CD4-positive, alpha-beta T cell treated with Interleukin-10 for 1 hour (primary cell): ENCODE measurements at places on chromosomes 4 and X.

- DNase-seq = no peak
These were observed 3.2 kb downstream of the TDO2 start for GRCh38 chr4:155906554-155907247.

DNA sequence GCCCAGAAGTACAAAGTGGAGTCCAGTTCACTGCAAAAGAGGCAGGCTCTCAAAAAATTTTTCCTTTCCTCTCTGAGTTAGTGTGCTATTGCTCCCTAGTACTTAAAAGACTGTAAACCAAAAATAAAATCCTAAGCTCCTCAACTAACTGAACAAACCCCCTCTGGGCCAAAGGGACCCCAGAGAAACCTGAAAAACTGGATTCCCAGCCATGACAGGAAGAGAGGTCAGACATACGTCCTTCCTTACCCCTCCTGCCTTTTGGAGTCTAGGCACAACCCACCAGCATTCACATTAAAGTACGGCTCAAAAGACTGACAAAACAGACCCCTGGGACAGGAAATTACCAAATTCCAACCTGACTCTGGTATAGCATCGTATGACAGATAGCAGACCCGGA, 957.9 kb upstream of the PRKX start:
- no peak for DNase-seq

DNA sequence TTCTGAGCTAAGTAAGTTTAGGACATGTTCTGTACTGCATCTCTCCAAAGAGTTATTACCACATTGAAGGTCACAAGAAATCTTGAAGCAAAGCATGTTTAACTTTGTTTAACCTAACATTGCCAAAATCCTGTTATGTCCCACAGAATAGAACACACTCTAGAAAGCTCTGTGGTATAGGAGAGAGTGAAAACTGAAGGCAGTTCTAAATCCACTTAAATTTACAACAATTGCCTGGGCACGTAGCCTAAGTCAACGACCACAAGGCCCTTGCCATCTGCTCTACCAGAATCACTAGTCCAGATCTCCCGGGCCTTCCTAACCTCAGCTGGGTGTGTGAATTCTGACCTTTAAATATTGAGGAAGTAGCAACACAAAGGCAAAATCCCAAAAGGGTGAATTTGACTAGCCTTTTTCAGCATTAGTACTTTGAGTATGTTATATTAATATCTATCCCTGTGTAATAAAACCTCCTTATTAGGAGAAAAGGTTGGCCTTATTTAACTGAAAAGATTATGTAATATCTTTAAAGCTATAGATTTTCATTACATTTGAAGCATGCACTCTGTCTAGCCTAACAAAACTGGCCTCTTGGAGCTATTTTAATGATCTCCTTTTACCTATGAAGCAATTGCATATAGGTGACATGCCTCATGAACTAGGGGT, 4.5 kb upstream of the MAML3 start:
- no peak for DNase-seq

- no peak for DNase-seq
These were observed 186.3 kb upstream of the FGF13 start for GRCh38 chrX:138897621-138898492.

DNA sequence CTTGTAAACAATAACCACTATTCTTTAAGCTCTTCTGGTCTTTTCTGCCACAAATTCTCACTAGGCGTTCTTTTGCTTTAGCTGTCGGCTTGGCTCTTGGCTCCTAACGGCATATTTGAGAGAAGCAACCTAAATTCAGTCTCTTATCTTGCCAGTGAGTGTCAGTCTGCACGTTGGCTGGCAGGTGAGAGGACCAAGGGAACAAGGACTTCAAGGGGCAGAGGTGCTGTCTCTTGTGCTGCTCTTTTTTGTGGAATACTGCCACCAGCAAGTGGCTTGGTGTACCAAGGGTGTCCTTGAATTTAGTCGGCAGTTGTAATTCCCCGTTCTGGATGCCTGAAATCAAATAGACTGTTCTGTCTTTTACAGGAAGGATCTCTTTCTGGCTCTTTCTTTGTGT, 77.8 kb upstream of the SLC4A4 start:
- DNase-seq = no peak

GRCh38 chrX:105050921-105051320, 169.6 kb downstream of the TEX13A start:
- no peak for DNase-seq

- no peak for DNase-seq
These were observed 20.4 kb upstream of the ATXN3L start for GRCh38 chrX:13340182-13340791.

GRCh38 chr4:143701365-143701764, 890 bp upstream of the FREM3 start:
- DNase-seq = peak; percentile 20

DNA sequence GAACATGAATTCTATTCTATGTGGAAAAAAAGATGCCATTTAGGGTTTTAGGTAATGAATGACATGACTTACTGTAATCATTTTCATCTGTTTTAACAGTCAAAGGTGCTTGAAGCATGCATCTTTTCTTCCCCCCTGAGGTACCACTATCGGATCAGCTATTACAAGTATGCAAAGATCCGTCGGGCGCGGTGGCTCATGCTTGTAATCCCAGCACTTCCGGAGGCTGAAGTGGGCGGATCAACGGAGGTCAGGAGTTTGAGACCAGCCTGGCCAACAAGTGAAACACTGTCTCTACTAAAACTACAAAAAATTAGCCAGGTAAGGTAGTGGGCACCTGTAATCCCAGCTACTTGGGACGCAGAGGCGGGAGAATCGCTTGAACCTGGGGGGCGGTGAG, 241.3 kb downstream of the ARAP2 start:
- DNase-seq = no peak

DNA sequence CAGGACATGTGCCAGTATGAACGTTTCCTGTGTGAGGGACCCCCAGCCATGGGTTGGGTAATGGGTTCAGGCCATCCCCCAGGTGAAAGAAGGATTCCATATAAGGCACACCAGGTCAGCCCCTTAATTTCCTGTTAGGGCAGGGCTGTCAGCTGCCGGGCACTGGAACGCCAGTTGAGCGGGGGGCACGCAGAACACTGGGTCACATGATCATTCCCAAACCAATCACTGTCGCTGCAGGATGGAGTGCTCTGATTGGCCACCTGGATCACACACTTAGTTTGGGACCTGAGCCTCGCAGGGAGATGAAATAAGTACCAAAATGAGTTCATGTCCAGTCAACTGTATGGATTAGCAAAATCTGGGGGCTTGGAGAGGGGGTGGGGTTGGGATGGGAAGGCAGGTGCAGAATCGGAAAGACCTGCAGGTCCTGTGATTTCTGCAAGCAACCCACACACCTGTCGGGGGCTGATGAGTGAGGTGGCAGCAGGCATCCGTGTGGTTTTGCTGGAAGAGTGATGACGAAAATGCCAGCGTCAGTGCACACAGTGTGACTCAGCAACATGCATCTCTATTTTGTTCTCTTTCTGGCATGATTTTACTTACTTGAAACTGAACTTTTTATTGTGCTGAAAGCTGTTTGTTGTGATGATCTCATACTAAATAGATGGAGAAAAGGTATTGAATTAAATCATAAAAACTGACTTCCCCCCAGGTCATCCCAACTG, 32.2 kb downstream of the RNF212 start:
- no peak for DNase-seq

DNA sequence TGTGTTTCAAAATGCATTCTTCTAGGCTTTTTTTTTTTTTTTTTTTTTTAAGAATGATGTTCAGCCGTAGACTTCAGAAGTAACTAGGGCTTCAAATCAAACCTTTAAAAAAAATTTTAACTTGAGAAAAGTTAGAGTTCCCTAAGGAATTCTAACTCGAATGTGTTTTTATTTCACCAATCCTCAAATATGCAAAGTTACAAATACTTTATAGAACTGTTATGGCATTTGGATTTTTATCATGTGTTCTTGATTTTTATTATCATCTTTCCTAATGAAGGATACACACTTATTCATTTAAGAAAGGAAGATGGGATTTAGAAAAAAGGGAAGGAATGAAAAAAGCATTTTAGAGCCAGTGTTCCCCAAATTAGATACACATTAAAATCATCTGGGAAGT, 200.6 kb upstream of the LDB2 start:
- DNase-seq = no peak

- peak; percentile 38 for DNase-seq
These were observed 584 bp downstream of the SUV39H1 start for GRCh38 chrX:48696909-48697727.

DNA sequence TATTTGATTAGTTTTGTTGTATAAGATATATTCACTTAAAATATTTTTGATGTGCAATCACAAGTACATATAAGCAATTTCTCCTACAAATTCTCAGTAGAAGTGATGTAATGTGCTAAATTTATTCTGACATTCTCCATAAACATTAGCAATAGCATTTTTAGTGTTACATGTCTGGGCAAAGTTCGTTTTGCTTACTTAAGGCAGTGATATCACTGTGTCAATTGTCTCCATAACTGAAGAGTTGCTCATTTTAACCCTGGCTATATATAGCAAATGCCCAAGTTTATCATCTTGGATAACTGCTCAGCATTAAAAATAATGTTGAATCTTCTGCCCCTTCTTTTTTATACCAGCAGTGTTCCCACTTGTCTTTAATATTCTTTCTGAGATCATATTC, 340.0 kb upstream of the NDST4 start:
- DNase-seq = no peak

DNA sequence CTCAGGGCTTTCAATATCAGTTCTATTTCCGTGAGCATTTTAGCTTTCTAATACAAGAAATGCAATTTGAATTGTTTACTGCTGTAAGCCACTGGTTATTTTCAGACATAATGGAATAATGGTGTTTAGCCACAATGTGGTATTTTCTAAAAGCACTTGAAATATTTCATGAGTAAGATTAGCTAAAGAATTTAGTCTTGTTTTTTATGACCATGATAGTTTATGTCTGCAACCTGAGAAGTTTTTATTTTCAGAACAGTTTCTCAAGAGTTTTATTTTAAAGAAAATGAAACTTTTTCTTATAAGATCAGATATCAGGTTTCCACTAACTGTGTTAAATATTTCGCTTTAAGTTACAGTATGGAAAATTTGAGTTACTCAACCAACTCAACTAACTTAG, 60.2 kb downstream of the SLIT2 start:
- no peak for DNase-seq

- no peak for DNase-seq
These were observed 207.3 kb downstream of the SLC7A11 start for GRCh38 chr4:138034871-138035270.

GRCh38 chr4:112143781-112144180, 1.5 kb upstream of the FAM241A start:
- DNase-seq = no peak

DNA sequence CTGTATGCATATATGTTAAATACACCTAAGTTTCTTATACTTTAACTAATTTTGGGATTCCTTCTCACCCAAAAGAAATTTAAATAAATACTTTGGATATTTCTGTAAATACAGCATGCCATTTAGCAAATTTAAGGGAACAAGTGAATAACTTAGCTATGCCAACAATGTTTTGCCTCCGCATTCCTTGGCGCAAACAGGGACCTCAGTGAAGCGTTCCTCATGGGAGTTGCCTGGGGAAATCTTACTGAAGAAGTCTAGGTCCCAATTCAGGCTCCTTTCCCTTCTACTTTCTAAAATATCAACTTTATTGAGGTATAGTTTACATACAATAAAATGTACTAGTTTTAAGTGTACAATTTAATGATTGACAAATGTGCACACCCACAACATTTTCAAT, 25.0 kb downstream of the COL4A5 start:
- no peak for DNase-seq

DNA sequence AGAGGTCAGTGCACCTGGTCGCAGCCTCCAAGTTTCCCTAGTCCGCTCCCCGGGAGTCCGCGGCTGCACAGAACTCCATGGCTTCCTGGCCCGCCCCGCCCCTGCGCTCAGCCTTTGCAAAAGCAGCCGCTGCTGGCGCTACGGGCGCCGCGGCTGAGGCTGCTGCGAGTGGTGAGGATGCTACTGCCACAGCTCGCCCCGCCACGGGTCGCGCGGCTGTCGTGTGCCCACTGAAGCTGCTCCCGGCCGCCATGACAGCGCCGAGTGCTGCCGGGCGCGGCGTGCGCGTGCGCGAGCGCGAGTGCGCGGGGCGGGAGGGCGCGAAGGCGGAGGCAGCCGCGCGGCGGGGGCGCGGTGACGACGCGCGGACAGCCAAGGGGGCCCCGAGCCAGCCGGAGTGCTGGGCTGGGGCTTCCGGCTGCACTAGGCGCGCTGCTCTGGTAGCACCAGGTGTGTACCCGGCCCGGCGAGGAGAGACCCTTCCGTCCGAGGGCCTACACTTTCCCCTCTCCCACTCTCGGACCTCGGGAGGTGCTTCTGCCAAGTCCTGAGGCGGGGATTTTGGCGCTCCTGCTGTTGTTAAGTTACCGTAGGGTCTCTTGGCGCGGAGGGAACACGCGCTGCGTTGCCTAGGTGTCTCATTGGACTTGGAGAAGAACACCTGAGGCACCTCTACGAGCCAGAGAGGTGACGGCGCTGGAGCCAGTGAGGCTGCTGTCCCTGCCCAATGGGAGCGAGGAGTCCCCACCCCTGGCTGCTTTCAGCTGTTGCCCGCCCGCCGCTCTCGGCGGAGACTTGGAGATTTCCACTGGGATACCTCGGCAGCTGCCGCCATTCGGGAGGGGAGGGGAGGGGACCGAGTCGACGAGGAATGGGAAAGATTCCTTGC, 619 bp upstream of the LRBA start:
- DNase-seq = peak; percentile 84

- DNase-seq = no peak
These were observed 15.3 kb downstream of the LARP7 start for GRCh38 chr4:112652216-112652615.

GRCh38 chrX:118329175-118329574, 16.7 kb upstream of the WDR44 start:
- DNase-seq = no peak

DNA sequence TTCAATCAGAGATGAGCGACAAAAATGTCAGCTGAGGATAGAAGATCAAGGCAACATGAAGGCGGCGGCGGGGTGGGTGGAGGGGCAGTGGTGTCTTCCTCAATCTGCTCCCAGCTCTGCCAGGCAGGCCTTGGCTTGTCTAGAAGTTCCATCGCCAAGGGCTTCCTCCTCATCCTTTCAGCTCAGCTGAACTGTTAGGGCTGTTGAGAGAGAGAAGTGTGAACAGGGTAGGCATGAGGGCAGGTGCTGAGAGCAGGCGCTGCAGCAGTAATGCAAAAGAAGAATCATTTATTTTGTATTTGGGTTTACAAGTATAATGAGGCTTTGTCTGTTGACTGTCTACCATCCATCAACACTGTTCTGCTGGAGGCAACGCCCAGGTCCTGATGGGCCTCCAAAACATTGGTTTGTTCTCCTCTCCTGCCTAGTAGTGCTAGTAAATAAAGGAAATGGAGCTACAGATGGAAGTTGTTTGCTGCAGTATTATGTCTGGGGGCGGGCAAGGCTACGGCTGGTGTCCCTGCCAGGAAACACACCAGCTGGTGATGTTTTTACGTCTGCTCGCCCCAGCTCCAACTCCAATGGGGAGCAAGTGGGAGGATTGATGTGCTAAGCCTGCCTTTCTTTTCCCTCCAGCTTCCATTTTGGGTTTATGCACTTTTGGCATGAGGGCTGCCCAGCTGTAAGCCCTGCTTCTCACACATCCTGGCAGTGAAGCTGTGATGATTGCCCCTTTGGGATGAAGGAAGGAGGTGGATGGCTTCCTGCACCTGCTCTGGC, 139.4 kb upstream of the BOD1L1 start:
- DNase-seq = no peak
